ENCODE measurements at places on chromosomes 5 and 9.
A peak's percentile ranks its signal among the peaks of the same experiment; 100 is the strongest.

GRCh38 chr5:117893211-117893610, 1095.1 kb downstream of the DTWD2 start:
- no peak for DNase-seq

DNA sequence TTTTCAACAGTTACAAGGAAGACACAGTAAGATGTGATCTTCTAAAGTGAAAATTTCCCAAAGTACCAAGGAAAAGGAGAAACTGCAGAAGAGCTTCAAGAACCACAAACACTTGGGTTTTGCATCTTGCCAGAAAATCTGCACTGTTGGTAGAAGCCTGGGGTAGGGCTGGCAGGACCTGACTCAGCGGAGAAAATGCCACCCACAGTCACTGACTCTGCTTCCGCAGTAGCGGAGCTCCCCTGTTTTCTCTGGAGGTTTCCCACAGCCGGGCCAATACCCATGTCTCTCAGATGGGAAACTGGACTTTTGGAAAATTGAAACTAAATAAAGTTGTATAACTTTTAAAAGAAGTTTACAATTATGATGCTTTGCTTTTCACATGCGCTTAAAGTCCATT, 104.2 kb downstream of the MEF2C start:
- DNase-seq, result peak; percentile 75

DNA sequence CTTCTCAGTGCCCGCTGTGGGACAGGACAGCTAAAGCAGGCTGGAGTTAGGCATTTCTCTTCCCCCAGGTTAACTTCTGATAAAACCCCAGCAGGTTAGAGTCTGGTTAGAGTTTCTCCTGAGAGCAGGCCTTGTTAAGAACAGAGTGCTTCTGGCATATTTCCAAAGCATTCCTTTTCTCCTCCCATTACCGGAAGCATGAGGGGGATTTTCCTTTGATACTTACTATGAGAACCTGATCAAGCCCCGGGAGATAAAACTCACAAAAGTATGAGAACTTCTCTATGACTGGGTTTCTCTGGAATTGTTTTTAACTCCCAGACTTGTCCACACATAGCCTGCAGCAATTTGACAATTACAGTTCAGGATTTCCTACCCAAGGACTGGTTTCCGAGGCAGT, 77.4 kb upstream of the MAST4 start:
- no peak for DNase-seq

- no peak for DNase-seq
These were observed 119.9 kb downstream of the NTRK2 start for GRCh38 chr9:84789463-84789830.

DNA sequence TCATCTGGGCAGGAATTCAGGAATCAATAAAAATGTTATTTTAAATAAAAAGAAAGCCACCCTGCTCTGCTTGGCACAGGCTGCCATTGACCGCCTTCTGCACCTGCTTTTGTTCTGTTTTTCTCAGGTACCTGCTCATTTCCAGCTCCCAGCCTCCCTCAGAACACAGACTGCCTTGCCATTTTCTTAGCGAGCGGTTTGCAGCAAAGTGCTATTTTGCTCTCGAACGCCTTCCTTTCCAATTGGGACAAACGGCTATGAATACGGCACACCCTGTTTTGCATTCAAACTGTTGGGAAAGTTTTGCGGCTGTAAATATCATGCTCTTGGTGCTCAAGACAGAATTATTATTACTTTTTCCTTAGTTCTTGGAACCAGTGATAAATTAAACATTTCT, 25.1 kb upstream of the FCN1 start:
- DNase-seq, result no peak

DNA sequence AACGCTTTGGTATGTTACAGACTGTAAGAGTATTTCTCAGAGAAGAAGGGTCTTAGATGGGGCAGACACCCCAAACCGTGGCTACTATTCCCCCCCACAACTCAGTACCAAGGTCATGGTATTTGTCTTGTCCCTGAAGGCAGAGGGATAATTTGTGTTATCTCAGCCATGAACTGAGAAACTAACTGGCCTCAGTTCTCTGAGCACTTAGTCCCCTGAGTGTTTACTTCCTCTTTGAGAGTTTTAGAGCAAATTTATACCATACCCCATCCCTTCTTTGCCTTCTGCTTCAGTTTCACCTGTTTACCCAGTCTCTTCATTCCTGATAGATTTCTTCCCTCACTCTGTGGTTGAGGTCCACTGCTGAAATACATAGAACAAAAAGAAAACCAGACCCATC, 183.9 kb downstream of the LRRC70 start:
- no peak for DNase-seq

DNA sequence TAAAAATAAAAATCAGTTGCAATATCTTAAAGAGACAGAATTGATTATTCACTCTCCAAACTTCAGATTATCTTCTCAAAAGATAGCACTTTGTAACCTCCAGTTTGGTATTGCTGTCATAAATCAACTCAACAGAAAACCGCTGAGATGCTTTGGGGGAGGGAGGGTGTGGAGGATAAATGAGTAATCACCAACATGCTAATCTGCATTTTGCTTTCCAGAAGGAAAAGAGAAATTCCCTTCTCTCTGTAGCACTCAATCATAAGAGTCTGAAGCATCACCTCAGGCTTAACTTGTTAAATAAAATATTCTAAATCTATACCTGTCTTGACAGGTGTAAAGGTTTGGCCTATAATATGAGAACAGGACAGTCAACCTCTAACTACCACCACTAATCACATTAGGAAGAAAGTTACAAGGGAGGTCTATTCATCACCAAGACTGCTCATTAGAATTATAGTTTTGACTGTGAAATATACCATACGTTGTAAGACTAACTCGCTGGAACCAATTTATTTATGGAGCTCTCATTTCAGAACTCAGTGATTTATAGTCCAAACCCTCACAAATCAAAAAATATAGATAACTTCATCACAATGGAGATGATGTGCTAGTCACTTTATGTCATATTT, 89.0 kb downstream of the PIK3R1 start:
- DNase-seq, result peak; percentile 10

- no peak for DNase-seq
These were observed 365.7 kb upstream of the PRR16 start for GRCh38 chr5:120098426-120098825.

GRCh38 chr5:31935496-31936369, 238.4 kb downstream of the GOLPH3 start:
- DNase-seq, result no peak
